AG10803 (cell line): ENCODE measurements at places on chromosomes 4 and X.

GRCh38 chr4:53161787-53162433 is 204.0 kb downstream of the SCFD2 start:
- DNase-seq: no peak

GRCh38 chr4:90317785-90318184 is 190.6 kb downstream of the CCSER1 start:
- peak; percentile 63 for DNase-seq

DNA sequence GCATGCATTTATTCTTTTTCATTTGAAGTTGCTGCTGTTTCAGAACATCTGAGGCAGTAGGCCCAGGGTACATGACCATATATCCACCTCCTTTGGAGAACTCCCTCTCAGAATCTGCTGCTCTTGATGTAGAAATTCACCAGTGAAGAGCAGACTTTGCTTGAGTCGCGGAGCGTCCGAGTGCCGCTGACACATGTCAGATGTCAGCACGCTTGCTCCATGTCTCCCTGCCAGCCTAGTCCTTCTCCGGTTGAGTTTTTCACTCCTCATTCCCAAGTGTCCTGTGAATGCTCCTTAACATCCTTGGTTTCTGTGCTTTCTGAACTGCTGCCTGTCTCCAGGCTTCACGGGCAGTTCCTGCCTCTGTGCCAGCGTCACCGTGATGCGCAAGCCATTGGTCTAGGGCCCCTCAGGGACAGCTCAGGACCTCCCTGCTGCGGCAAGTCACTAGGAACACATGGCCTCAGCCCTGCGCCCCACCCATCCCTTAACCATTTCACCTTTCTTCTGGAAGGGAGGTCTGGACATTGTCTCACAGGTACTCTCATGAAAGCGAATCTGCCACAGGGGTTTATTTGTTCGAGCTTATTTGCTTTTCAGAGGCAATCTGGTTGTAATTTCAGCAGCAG is 93.1 kb upstream of the RBPJ start:
- DNase-seq: no peak

GRCh38 chrX:76398970-76399369 is 28.5 kb upstream of the MAGEE1 start:
- DNase-seq: no peak

GRCh38 chrX:133598601-133599335 is 183.5 kb upstream of the GPC4 start:
- no peak for DNase-seq

DNA sequence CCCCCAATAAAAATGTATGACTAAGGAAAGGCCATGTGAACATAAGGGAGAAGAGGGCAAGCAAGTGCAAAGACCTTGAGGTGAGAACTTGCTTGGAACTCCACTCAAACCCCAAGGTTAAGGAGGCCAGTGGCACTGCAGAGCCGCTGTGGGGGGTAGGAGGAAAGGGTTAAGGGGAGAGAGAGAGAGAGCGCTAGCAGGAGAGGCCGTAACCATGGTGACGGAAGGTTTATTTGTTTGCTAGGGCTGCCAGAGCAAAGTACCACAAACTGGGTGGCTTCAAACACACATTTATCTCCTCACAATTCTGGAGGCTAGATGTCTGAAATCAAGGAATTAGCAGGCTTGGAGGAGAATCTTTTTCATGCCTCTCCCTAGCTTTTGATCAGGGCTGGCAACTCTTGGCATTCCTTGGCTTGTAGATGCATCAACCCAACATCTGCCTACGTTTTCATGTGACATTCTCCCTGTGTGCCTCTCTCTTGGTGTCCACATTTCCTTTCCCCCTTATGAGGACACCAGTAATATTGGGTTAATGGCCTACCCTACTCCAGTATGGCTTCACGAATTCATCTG is 35.2 kb downstream of the SMIM20 start:
- DNase-seq: no peak

- DNase-seq: no peak
Measured at GRCh38 chr4:121686255-121686654, 10.5 kb downstream of the ANXA5 start.

DNA sequence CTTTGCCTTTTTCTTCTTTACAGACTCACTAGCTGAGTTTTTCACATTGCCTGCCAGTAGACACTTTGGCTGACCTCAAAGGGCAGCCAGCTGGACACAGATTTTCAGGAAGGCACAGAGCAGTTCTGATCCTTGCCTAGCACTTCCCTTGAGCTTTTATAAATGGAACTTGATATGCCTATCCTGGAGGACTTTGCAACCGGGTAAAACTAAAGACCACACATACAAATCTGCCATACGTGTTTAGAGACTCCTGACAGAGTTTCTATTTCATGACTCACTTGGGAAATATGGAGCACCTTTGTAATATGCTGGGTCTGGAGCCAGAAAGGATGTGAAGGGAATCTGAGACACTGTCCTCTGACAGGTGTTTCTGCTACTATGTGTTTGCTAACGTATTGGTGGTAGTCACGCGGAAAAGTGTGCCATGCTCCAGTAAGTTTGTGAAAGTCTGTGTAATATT is 56.7 kb upstream of the RASSF6 start:
- DNase-seq: no peak

DNA sequence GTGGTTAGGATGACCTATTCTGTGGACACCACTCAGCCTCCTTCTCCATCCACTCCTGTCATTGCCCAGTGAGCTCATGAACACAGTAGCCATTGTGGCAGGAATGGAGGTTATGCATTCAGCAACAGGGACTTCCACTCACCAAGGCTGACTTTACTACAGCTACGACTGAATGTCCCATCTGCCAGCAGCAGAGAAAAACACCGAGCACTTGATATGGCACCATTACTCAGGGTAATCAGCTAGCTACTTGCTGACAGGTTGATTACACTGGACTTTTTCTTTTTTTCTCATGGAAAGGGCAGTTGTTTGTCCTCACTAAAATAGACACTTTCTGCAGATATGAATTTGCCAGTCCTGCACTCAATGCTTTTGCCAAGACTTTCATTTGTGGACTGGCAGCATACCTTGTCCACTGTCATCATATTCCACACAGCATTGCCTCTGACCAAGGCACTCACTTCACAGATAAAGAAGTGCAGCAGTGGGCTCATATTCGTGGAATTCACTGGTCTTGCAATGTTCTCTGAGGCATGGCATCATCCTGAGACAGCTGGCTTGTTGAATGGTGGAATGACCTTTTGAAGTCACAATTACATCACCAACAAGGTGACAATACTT is 37.3 kb upstream of the UGT2B4 start:
- DNase-seq: no peak

DNA sequence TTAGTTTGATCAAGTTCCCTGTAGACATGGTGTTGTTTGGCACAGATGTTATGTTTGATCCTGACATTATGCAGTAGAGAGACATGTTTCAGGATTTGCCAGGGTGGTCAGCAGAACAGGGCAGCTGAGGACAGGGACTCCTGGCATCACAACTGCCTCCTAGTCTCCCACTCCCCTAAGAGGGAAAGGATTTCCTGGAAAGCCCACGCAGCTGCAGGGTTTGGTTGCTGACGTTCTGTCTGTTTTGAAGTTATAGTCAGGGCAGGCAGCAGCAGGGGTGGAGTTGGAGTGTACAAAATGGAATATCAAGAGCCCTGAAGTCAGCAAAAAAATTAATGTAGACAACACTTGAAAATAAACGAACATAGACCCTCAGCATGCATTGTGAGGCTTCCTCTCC is 125.4 kb downstream of the CPE start:
- DNase-seq: no peak

DNA sequence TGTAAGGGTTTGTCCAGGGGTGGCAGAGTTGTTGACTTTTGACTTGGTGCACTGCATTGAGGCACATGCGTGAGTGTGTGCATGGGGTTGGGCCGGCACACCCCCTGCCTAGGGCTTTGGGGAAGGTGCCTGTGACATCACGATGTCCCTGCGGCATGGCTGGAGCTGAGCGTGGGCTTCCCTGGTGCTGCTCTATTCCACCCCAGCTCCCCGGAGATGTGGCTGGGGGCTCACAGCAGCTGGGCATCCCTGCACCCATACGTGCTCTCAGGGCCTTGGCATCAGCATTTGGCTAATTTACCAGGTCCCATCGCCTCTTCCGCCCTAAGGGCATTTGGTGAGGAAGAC is 5.7 kb downstream of the PSAPL1 start:
- DNase-seq: no peak

- DNase-seq: peak; percentile 43
Measured at GRCh38 chr4:87657525-87657924, 7.4 kb downstream of the DMP1 start.

DNA sequence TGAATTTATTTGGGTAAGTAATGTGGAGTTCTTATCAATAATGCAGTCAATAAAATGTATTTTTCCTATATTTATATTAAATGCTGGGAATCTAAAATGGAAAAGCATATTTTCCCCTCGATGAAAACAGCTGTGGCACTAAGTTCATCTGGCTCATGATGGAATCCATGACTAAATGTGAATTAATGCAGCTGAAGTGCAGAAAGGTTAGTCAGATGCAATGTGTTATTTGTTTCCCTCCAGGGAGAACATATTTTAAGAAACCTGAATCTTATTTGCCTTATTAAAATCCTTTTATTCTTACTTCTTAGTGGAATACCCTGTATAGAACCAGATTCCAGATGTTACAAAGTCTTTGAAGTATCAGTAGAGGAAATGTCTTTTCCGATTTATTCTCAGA is 247.9 kb downstream of the ARHGAP24 start:
- DNase-seq: peak; percentile 85

- DNase-seq: peak; percentile 49
Measured at GRCh38 chrX:147962476-147962875, 18.7 kb upstream of the FMR1NB start.
